Right hindlimb (tissue), 1 donor: ENCODE measurements at places on chromosomes 1 and 21.

- DNase-seq, result peak; percentile 57
Measured at GRCh38 chr1:202858331-202858730, 30.6 kb downstream of the RABIF start.

GRCh38 chr21:39181205-39181818 is 1.9 kb downstream of the PSMG1 start:
- DNase-seq, result no peak

- DNase-seq, result no peak
Measured at GRCh38 chr1:184425449-184426277, 38.8 kb downstream of the C1orf21 start.

DNA sequence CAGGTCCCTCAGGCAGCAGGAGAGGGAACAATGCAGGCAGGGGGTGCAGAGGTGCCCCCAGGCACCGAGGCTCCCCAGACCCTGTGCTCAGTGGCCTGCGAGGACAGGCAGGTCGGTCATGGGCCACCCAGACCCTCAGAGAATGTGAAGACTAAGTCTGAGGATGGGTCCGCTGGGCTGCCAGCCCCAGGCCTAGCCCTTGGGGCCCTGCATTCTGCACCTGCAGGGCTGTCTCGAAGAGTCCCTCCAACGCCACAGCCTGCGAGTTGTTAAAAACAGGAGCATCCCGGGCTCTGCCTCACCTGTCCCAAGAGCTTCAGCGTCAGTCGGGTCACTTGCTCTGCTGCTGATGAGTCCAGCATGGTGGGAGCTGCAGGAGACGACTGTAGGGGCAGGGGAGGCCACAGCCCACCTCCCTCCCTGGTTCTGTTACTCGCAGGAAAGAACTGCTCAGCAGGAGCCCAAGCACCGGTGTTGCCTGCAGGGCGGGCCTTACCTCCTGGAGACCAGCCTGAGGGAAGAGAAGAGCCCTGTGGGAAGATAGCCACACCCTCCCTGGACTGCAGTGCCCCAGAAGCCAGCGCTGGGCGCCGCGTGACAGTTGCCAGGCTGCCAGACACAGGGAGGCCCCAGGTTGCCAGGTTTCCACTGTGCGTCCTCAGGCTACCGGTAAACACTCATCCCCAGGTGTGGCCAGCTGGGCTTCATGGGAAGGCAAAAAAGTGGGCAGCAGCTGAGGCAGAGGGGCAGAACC is 5.8 kb downstream of the C21orf58 start:
- no peak for DNase-seq

DNA sequence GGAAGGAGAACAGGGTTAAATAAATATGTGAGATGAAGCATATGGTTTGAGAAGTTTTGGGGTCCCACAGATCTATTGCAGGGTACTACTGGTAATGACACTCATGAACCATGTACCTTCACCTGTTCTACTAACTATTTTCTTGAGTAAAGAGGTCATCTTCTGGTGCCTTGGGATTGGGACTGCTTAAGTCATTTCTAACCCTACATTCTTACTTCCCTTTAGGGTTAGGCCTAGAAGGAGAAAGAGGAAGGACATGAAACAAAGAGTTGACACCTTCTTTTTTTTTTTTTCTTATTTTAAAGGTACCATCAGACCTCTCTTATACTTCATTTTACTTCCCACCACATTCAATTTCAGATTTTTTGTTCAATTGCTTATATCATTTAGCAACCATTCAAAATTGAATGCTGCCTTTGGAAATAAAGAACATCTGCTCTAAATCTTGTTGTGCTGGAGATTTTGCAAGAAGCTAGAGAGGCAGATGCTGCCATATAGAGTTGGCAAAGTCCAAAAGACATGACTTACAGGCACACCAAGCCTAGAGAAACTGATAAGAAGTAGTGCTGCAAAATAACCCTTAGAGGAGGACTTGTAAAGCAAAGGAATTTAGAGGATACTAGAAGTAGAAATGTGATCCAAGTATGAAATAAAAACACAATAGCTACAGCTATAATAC is 374.4 kb upstream of the ST6GALNAC5 start:
- no peak for DNase-seq

GRCh38 chr1:37746806-37747205 is 18.1 kb downstream of the EPHA10 start:
- DNase-seq, result no peak

DNA sequence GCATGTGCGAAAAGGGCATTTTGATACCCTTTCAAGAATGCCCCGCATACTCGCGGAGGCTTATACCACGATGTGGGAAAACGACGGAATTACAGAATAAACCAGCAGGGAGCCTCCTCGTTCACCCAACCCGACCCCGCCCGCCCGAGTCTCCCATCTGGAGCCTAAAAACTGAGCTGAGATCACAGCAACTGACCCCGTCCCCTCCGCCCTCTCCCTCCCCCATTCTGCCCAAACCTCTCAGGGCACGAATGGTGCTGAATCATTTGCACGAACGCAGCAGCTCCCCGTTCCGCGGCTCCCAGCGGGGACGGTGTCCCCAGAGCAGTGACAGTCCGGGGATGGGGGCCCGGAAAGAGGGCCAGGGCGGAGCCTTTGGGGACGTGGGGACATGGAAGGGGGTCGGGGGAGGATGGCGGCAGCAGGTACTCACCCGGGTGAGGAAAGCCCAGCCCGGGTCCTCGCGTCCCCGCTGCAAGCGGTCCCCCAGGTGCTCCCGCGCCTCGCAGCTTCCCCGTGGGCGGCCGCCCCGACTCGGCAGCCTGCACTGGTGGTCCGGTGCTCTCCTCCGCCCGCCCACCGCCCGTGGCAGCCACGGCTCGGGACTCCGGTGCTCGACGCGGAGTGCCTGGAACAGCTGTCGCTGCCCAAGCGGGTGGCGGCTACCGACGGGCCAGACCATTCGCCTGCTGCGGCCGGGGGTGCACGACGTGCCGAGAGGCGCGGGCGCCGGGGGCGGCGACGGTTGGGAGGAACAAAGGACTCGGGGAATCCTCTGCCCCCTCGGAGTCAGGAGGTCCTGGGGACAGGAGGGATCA is at the start of gene TTLL7:
Gene TTLL7, minus strand, starts transcription at position 635 of the 818 bp plus-strand sequence. CDS start 46,921 bp downstream, outside the sequence.
- DNase-seq, result peak; percentile 89

GRCh38 chr1:177306019-177306415 is 135.3 kb downstream of the BRINP2 start:
- DNase-seq, result no peak

DNA sequence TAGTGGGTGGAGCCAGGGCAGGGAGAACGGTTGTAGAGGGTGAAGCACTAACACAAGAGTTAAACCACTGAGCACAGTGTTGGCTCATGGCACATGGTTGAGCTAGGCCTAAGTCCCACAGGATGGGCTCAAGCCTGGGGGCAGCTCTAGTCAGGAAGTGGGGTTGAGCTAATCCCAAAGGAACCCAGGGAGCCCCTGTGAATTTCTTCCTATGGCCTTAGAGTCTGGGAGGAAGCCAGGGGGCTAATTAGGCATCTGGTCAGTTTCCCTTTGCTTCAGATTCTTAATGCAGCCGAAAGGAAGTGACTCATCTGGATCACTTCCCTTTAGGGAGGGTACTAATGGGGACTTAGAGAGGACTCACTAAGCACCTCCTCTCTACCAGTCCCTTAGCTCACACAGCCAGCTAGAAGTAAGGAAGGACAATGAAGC is 10.1 kb downstream of the CFAP45 start:
- peak; percentile 58 for DNase-seq

- no peak for DNase-seq
Measured at GRCh38 chr1:234729561-234730474, 119.8 kb upstream of the IRF2BP2 start.

DNA sequence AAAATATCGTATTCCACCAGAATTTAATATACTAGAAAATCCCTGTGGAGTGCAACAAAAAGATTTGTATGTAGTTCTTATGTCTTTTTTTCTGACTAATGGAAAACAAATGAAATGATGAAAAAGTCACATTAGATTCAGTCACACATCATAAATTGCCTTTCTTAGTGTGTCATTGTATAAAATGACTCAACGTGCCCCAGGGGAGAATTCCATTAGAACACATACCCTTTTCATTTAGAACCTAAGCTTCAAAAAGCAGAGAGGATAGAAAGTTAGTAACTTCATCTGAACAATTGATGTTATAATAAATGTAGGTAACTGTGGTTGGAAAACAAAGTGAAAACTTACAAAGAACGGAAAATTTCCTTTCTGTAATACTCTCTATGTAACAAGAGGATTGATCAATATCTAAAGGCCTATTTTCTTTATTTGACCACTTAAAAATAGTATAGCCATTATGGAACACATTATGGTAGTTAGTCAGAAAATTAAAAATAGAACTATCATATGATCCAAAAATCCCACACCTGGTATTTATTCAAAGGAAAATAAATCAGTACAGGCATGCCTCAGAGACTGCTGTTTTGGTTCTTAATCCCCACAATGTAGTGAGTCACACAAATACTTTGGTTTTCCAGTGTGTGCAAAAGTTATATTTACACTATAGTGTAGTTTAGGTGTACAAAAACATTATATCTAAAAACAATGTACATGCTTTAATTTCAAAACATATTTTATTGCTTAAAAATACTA is 1016.1 kb downstream of the KCNT2 start:
- no peak for DNase-seq

- no peak for DNase-seq
Measured at GRCh38 chr1:40736085-40736531, 44.6 kb downstream of the NFYC start.

- no peak for DNase-seq
Measured at GRCh38 chr1:20840731-20841130, 53.6 kb upstream of the HP1BP3 start.

GRCh38 chr1:202145068-202145743 is 669 bp upstream of the ARL8A start:
- no peak for DNase-seq

DNA sequence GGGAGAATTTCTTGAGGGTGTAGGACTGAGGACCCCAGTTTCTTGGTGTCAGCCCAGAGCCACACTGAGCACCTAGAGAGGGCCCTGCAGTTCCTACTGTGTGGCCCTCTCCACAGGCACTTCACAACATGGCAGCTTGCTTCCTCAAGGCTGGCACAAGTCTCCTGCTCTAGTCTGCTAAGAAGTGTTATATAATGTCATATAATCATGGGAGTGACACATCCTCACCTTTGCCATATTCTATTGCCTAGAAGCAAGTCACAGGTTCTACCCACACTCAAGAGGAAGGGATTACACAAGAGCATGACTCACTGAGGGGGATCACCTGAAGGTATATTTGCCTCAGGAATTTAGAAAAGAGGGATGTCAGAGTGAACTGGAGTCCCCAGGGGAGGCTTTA is 5.5 kb upstream of the SNX27 start:
- no peak for DNase-seq

DNA sequence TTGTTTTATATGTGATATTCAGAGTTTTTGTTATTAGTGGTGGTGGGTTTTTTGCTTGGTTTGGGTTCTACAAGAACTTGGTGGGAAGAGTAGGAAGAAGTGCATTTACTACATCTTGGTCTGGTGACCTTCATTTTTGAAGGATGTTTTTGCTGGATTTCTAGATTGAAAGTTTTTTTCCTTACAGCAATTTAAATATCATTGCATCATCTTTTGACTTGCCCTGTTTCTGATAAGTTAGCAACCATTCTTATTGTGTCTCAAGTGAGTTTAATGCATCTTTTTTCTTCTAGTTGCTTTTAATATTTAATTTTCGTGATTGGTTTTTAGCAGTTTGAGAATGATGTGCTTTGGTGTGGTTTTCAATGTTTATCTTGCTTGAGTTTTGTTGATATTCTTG is 447.7 kb downstream of the DISC1 start:
- DNase-seq, result no peak

GRCh38 chr1:52659851-52660596 is 27.1 kb downstream of the SHISAL2A start:
- peak; percentile 49 for DNase-seq

DNA sequence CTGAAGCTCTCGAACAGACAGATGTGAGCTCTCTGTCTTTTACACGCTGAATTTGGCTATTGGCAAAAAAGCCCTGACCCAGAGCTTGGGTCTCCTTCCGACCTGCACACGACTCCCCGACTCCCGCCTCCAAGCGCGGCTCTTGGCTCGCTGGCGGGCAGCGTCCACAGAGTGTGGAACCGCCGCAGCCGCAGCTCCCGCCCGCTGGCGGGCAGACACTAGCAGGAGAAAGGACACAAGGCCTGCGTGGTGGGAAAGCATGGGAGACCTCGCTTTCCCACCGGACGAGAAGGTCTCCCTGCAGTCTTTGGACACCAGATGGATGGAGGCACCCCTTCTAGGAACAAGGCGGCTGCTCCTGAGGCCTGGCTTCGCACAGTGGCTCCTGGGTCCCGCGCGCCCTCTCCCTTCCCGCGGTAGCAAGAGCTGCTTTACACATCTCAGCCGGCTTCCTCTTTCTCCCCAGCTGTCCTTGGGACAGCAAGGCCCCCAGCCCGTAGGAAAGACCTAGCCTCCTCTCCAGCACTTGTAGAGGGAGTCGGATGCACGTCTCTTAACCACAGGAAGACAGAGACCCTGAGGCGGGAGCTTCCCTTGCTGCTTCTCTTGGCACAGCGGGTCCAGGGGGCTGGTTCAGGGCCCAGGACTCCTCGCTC is 92.1 kb downstream of the PRKAB2 start:
- no peak for DNase-seq

DNA sequence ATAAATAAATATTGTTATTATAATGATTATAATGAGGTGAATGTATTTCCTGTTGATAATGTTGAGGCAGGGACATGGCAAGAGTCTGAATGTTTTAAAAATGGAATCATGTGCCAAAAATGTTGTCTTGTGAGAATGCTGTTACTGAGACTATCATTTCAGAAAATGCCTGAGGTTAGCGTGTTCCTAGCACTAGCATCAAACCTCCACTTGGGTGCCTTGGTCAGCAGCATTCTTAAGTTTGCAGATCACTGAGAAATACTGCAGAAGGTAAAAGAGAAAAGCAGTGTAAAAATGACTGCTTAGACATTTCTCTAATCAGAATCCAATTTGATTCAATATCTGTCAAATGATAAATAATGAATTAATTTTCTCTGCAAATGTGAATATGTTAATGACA is 50.8 kb downstream of the OLFM3 start:
- no peak for DNase-seq

- no peak for DNase-seq
Measured at GRCh38 chr1:217181756-217182155, 449.1 kb downstream of the GPATCH2 start.

GRCh38 chr1:31441558-31441957 is 28.5 kb downstream of the SERINC2 start:
- DNase-seq, result no peak

DNA sequence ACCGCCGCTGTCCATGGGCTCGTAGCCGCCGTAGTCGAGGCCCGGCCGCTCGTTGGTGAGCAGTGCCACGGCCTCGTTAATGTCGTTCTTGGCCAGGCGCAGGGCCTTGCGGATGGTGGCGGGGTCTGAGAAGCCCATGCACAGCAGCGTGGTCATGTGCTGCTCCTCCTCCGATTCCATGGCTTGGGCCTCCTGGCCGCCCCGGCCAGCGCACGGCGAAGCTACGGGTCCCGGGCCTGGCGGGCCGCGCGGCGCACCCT is 300 bp downstream of the USP24 start:
- DNase-seq, result peak; percentile 59
